ENCODE measurements at places on chromosomes 7 and 10. TPM values are rescaled to one million over a fixed set of nuclear protein-coding genes. Genes with fewer than 3 reads are reported as not detected.

GALNT17 gene
- polyA plus RNA-seq, result 4.5 TPM

- DNase-seq, result no peak
Observed at GRCh38 chr10:116612107-116612769, 8.5 kb upstream of the PNLIPRP2 start.

DNA sequence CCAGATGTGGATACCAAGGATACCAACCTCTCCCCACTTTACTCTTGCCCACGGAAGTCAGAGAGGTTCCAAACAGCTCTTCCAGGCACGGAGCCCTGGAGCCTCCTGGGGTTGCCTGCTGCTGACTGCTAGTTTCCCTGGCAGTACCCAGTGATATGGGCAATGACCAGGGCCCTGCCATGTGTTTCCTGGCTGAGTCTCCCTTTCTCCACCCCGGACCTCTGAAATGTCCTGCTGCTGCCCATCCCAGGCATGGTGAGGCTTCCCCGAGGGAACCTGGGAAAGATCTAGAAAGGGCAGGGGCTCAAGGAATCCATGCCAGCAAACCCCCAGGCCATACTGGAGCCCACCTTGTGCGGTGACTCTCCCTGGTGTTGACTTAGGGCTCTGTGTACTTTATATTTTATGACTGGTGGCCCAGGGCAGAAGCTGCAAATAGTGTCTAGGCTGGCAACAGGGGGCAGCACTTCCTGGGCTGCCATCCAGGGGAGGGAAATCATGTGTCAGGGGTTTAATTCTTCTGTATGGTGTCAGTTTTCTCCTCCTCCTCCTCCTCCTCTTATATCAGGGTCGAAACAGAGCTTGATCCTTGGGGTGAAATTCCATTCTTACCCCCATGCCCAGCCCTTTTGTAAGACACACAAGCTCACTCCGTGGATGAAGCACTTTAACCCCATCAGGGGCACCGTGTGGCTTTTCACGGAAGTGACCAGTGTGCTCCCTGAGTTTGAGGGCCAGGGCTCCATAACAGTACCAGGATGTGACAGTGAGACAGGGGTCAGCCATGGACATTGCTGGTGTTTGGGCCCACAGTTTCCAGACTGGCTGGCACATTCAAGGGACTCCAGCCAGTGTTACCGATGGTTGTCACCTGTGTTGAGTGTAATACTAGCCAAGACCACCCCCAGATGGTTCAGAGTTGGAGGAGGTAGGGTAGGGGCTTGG lies 62.4 kb upstream of the GDF10 start:
- no peak for DNase-seq

- DNase-seq, result no peak
Observed at GRCh38 chr7:32631021-32631420, 135.7 kb downstream of the AVL9 start.

GRCh38 chr7:30846378-30846777 lies 65.3 kb upstream of the AQP1 start:
- DNase-seq, result no peak

GRCh38 chr7:50793947-50794570 lies 11.4 kb upstream of the GRB10 start:
- no peak for DNase-seq

- DNase-seq, result no peak
Observed at GRCh38 chr10:11884706-11885423, 61.7 kb downstream of the PROSER2 start.
